Activated CD4-positive, CD25-positive, alpha-beta regulatory T cell treated with anti-CD3 and anti-CD28 coated beads, Interleukin-2, amount 50 U/mL, for 16 hours (primary cell): ENCODE measurements at places on chromosomes 11 and 22.

- DNase-seq: no peak
Observed at GRCh38 chr11:65834202-65834601, 439 bp downstream of the SNX32 start.

GRCh38 chr11:70460964-70461363, 62.6 kb downstream of the CTTN start:
- DNase-seq: no peak

DNA sequence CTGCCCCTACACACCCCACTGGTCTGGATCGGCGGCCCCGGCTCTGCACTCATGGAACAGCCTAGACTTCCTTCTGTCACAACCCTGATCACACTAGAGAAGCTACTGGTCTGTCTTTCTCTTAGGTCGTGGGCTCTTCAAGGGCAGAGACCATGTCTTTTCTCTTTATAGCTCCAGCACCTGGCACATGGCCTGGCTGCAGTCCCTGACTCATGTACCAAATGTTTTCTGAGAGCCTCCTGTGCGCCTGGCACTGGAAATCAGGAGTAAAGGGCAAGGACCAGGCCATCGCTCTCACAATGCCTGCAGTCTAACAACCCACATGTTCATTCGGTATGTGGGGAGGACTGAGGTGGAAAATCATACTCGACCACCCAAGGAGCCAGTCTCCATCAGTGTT, 7.5 kb downstream of the ASCC2 start:
- DNase-seq: no peak

DNA sequence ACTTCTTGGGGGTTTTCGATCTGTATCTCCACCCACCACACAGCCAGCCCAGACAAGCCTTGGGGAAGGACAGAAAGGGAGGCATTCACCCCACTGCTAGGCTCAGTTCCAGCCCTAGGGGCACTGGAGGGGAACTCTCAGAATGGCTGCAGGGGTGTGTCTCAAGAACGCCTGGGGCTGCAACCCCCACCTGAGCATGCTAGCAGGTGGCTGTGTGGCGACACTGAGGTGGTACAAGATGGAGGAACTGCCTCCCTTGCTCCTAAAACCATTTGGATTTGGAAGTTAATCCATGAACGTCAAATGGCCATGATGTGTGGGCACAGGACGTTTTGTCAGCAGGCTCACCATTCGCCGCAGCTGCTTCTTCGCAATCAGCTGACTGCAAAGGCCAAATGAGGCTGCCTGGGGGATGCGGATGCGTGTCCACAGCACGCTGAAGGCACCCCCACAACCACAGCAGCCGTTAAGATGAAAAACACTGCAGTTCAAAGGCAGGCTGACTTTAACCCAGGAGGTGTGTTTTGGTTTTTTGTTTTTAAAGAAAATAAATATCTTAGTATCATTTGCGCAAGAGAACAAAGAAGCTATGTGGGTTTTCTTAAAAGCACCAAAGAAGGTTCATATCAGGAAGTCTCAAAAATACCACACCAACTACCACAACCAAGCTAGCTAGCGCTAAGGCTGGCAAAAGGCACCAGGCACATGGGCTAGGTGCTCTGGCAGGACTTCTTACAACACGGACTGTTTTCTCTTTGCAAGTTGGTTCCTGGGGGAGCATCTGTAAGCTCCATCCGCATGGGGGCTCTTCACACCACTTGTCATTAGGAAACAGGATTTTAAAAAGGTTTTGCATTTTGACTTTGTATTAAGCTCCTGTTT, 22.2 kb upstream of the NAP1L4 start:
- DNase-seq: peak; percentile 55

DNA sequence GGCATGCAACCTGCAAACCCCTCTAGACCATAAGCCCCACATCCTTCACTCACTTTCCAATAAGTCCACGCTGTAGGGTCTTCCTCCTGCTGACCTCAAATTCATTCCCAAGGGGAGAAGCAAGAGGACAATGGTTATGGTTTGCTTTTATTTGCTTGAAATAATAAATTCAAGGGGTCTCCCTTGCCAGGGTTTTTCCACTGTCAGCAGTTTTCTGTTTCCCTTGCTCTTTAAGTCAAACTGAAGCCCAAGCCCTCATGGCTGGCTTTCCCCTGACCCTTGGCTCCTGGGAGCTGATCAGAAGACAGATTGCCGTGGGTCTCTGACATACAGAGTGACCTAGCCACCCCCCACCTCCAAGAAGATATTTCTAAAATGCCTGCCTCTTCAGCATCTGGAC, 3.9 kb downstream of the SLC1A2 start:
- no peak for DNase-seq

DNA sequence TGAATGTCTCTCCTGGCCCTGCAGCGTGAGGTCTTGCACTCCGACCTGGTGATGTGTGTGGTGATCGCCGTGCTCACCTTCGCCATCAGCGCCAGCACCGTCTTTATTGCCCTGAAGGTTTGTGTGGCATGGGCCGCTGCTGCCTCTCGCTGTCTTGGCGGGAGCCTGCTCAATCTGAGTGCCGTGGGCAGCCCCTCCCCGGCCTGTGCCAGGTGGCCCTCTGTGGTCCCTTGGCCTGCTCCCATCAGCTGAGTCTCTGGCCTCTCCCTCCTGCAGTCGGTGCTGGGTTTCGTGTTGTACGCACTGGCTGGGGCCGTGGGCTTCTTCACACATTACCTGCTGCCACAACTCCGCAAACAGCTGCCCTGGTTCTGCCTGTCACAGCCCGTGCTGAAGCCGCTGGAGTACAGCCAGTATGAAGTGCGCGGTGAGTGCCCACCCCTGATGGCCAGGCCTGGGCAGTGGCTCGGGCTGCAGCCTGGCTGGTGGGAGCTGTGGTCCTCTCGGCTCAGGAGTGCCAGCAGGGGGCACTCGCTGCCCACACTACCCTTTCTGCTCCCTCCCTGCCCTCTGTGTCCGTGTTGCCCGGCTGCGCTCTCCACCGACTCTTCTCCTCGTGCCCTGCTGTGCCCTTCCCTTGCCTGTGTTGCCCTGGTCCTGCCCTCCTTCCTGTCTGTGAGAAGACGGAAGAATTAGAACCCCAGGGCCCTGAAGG, 10.2 kb downstream of the PCNX3 start:
- DNase-seq: no peak

DNA sequence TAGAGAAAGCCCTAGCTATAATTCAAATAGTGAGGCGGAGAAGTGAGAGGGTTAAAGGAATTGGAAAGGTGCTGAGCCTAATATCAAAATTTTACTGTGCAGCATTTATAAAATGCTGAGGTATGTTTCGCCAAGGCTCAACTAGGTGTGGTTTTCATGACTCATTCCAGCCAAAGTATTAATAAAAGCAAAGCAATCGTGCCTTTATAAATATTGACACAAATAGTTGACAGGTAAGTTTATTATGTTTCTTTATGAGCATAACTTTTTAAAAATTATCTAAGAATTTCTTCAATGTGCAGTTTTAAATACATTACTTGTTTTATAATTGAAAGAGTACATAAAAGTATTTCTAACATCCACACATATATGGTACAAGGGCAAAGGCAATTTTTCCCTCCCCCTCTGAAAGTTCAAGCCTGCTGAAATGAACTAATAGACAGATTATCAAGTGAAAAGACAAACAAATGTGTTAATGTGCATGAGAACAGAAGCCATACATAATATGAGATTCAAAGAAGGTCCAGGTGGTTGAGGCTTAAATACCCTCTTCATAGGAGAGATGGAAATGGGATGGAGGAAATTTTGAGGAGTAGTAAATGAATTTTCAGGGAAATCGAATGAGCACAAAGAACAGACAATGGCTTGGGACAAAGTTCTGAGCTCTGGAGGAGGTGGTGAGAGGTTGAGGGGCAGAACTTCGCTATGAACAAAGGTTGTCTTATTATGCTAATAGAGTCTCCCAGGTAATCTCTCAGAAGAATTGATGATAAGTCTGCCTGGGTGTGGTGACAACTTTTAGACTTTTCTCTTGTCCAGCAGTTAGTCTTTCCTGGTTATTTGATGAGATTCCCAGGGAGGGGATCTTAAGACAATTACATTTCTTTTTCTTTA, 326.5 kb downstream of the BUD13 start:
- DNase-seq: no peak

DNA sequence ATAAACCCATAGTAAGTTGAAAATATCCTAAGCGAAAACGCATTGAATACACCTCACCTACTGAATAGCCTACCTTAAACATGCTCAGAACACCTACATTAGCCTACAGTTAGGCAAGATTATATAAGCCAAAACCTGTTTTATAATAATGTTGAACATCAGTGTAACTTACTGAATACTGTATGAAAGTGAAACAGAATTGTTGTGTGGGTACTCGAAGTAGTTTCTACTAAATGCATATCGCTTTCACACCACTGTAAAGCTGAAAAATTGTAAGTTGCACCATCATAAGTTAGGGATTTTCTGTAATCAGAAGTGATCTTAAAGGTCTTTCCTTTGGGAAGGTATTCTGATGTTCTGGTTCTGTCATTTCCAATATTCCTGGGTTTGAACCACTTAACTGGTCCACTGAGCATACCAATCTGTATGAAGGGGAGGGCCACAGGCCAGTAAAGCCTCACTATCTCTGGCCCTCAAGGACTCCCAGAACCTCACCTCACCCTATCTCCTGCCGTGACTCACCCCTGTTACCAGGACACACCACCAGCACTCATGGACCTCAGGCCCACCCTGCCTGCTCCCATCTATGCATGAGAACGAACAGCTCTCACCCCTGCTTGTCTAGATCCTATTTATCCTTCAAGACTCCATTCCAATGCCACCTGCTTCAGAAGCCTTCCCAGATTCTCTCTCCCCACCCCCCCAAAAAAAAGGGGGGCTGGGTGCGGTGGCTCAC, 70.0 kb downstream of the NAT10 start:
- no peak for DNase-seq

- DNase-seq: no peak
Observed at GRCh38 chr11:109783840-109784239, 309.4 kb upstream of the ZC3H12C start.

GRCh38 chr11:63793161-63793560, 20.1 kb upstream of the SPINDOC start:
- DNase-seq: no peak

DNA sequence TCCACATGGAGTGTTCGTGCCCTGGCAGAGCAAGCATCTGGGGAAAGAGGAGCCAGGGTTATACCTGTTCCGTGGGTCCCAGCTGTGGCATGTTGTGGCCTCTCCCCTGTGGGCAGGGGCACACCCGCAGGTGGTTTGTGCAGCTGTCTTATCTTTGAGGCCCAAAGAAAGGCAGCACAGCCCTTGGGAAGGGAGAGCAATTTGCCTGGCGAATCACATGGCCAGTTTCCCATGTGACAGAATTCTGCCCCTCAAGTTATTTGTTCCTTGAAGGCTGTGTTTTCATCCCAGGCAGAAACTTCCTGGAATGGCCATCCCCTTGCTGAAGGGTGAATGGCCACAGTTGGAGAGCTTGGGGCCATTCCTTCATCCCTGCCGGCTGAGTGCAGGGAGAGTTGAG, 16.4 kb upstream of the COX8A start:
- DNase-seq: no peak

DNA sequence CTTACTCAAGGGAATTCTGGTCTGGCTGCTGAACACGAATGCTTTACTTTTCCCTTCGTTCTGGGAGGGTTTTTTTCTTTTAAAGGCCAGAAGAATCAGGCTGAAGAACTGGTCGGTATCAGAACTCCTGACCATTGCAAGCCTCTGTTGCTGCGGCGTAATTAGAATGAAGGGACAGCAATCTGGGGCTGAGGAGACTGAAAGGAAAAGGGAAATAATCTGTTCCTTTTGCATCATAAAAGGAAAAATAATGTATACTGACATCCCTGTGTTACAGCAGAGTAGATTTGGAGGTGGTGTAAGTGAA, 670 bp downstream of the SC5D start:
- no peak for DNase-seq

DNA sequence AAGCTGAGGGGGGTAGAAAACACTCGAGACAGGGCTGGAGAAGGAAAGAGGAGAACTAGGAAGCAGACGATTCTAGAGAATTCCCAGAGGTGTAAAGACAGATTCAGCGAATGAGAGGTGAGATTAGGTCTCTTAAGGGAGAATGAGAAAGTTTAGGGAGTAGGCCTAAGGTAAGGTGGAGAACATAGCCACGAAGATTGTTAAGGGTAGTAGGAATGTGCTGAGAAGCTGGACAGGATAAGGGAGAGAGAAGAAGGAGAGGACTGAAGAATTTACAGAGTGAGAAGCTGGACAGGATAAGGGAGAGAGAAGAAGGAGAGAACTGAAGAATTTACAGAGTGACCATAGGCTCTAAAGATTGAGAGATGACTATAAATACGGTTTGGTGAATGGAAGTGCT, 908 bp downstream of the PPME1 start:
- DNase-seq: no peak

- no peak for DNase-seq
Observed at GRCh38 chr11:65595543-65596281, at the start of gene KCNK7. Gene KCNK7, minus strand, starts transcription at chr11:65595800. Its CDS starts 28 bp downstream, at chr11:65595772.

DNA sequence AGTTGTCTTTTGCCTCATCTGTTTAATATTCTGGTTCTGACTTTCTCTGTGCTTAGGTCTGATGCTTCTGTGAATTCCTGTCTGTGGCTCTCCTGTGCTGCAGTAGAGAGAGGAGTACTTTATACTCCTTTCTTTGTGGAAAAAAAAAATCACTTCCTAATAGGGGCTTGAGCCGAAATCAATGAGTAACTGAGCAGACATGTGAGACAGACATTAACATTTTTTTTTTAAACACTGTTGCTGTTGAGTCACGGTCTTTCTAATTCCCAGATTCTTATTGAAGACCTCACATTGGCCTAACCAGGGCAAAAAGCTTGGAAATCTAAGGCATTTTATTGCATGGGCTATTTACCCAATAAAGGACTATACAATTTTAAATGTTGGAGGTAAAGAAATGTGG, 86.1 kb downstream of the GRM5 start:
- no peak for DNase-seq

- DNase-seq: no peak
Observed at GRCh38 chr11:44575288-44575672, 9.8 kb downstream of the CD82 start.

DNA sequence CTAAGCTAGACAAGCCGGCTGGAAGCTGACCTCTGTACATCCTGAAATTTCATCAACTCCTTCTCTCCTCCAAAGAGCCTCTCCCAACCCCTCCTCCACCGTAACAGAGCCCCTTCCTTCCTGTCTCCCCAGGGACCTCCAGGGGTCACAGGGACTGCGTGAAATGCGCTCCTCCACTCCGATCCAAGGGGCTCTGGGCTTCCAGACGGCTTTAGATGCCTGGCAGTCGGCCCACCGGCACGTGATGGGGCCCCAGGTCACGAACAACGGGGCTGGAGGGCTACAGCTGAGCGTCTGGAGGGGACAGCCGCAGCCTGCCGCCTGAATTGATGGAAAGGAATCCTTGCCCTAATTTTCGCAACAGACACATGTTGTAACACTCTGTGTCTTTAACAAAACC, 264.1 kb downstream of the MN1 start:
- no peak for DNase-seq

- no peak for DNase-seq
Observed at GRCh38 chr11:31844351-31844750, 33.2 kb upstream of the PAX6 start.

DNA sequence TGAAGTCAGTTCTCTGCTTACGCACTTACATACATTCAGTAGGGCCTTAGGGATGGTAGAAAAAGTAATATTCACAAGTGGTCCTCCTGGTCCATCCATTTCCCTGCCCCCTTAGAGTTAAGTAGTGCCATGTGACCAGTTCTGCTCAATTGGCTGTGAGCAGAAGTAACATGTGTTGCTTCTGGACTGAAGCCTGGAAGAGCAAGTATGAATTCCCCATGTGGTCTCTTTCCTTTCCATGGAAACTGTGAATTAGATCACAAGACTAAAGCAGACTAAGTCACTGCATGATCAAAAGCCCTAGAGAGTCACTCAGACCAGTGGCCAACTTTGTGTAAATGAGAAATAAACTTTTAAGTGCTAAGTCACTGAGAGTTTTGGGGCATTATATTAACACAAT, 341.7 kb upstream of the CADM1 start:
- DNase-seq: no peak
